B cell (primary cell): ENCODE measurements at places on chromosomes 6 and 20. TPM values are rescaled to one million over a fixed set of nuclear protein-coding genes. Genes with fewer than 3 reads are reported as not detected.

C20orf173 gene
- total RNA-seq, result not detected in 2 replicates

- DNase-seq, result no peak
Measured at GRCh38 chr6:84379142-84379541, 151.7 kb upstream of the CEP162 start.

DNA sequence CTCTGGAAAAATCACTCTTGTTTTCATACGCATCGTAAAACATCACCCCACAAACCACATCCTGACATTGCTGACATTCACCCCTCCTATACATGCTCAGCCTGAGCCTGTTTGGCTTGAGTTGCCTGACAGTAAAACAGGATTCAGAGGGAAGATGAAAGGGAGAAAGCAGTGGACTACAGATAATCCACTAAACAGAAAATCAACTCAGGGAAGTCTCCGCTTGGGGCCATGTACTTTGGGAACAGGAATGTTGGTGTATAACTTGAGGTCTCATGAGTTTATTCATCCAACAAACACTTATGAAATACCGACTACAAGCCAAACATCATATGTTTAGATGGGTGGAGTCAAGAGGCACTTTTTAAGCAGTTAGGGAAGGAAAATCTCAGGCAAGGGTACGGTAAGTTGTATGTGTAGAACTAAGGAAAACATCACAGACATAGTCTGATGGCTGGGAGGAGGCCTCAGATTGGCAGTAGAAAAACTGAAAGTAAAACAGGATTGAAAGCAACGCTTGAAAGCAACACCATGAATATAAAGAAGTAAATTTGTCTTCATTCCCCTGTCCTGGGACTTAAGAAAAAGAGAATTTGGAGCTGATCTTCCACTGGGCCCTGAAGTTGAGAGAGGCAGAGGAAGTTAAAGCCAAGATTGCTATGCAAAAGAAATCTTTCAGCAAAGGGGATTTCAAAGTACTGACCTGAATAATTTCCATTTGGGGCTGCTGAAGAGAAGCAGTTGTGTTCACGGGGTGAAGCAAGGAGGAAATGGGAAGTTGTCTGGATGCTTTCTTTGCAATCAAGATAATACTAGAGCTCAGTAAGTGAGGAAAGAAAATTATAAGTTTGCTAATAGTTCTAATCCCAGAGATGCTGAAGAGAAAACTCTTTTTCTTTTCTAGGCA, 28.8 kb downstream of the PDE7B start:
- peak; percentile 75 for DNase-seq

GRCh38 chr6:5136851-5137250, 51.7 kb downstream of the PPP1R3G start:
- no peak for DNase-seq

DNA sequence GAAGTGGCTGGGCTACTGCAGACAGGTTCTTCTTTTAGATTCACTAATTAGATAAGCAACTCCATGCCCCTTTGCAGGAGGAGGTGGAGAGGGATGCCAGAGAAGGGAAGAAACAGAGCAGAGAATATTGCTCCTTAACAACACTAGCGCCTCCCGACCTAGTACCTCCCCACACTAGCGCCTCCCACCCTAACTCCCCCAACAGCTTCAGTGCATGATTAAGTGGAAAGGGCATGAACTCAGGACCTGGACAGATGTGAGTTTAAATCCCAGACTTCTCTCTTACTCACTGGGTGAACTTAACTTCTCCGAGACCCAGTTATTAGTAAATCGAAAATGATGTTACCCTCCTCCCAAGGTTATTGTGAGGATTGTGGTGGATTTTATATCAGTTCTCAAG, 25.7 kb downstream of the STX11 start:
- no peak for DNase-seq

BPIFB1 gene
- total RNA-seq, result not detected in 2 replicates

PBOV1 gene
- not detected in 2 replicates for total RNA-seq
